ENCODE measurements at places on chromosomes 13 and 19.

DNA sequence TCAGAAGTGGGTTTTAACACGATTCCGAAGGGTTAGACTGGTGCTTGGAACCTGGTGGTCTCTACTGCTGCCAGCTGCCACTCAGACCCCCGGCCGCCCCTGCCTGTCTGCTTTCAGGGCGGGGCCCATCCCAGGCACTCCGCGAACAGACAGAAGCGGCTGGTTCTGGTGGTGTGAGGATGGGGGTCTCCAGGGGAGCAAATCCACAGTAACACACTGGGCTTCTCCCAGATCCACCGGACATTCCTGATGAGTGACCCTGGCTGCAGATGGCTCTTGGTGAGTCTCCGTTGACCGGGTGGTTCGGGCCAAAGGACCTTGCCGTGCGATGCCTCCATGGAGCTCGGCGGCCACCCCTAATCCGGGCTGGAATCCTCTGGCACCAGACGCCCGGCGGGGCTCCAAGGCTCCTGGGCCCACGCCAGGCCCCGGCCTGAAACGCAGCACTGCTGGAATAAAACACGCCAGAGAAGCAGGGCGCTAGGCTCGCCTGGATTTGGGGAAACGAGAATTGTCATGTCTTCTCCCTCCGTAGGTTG, 2.1 kb upstream of the PTBP1 start:
- H3K4me3 ChIP-seq = no peak overlapping the region
- peaks cover 17% of the 10 kb centered on the region for H3K36me3 ChIP-seq
- H3K27me3 ChIP-seq = no peaks in the 10 kb centered on the region

- H3K27me3 ChIP-seq = no peaks in the 10 kb centered on the region
- H3K4me1 ChIP-seq = no peaks in the 10 kb centered on the region
- no peak overlapping the region for H3K4me3 ChIP-seq
- peaks cover 43% of the 10 kb centered on the region for H3K36me3 ChIP-seq
- no peak for DNase-seq
- no peak overlapping the region for H3K27ac ChIP-seq
Measured at GRCh38 chr19:44878120-44878865, 12.8 kb upstream of the TOMM40 start.

DNA sequence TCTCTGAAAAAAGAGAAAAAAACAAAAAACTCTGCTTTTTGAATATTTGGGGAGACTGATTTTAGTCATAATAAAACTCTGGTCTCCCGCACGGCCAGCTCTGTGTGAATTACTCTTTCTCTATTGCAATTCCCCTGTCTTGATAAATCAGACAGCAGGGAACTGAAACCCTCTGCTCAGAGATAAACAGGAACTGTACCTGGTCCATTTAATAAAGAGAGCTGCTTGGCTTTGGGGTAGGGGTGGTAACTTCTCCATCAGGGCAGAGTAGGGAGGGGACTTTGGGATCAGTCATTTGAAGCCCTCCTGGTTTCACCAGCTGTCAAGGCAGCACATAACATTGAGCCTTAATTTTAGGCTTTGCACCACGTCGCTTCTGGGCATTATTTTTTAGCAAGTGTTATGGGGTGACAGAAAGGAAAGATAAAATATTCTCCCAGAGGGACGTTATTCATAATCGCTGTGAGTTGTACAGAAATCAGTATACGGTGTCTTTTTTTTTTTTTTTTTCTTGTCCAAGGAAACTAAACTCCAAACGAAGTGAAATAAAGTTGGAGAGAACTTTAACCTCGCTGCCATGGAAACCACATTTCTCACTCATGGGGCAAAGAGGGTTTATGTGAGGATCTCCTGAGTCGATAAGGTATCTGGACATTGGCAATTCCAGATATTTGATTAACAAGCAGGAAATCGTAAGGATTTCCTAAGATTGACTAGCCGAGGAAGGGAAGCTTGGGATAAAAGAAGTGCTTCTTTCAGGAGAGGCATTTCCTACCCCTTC, 99.0 kb upstream of the MRI1 start:
- DNase-seq = no peak
- no peaks in the 10 kb centered on the region for H3K36me3 ChIP-seq
- H3K27me3 ChIP-seq = no peaks in the 10 kb centered on the region
- H3K4me3 ChIP-seq = no peak overlapping the region
- H3K4me1 ChIP-seq = no peaks in the 10 kb centered on the region

DNA sequence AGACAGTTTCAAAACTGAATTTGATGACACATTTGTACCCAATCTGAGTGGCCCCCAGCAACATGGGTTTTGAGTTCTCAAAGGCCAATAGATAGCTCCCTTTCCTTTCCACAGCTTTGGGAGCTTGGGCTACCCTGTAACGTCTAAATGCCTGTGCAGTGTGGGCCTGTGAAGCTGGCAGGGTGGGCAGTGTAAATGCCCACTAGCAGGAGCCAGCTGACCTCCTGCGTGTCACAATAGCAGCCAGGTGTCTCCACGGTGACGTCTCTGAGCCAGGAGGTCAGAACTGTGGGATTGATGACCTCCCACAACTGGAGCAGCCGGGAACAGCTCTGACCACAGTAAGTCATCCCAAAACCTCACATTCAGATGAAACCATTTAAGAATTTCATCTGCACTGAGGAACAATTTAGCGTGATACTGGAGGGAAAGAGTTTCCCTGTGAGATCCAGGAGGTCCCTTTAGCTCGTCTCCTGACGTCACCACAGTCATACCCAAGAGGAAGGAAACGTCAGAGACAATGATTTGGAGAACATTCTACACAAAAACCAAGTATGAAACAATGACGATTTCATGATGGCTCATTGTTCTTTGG, at the start of gene IPO5:
IPO5 (plus strand) TSS at position 300 of the 595 bp plus-strand sequence. CDS start 23,022 bp downstream, outside the sequence.
- no peak within 1 kb of the TSS for H3K27ac ChIP-seq
- no peaks in the 10 kb centered on the region for H3K27me3 ChIP-seq
- H3K4me3 ChIP-seq = no peak within 1 kb of the TSS
- no peaks in the 10 kb centered on the region for H3K4me1 ChIP-seq

DNA sequence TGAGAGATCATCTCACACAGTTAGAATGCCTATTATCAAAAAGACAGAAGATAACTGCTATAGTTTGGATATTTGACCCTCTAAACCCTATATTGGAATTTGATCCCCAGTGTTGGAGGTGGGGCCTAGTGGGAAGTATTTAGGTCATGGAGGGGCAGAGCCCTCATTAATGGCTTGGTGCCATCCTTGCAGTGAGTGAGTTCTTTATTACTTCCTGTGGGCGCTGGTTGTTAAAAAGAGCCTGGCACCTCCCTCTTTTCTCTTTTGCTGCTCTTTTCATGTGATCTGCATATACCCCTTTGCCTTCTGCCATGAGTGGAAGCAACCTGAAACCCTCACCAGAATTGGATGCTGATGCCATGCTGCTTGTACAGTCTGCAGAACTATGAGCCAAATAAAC, 66.8 kb downstream of the TDRD3 start:
- H3K4me3 ChIP-seq = no peak overlapping the region
- H3K4me1 ChIP-seq = no peaks in the 10 kb centered on the region
- H3K36me3 ChIP-seq = no peaks in the 10 kb centered on the region
- DNase-seq = no peak
- no peaks in the 10 kb centered on the region for H3K27me3 ChIP-seq

DNA sequence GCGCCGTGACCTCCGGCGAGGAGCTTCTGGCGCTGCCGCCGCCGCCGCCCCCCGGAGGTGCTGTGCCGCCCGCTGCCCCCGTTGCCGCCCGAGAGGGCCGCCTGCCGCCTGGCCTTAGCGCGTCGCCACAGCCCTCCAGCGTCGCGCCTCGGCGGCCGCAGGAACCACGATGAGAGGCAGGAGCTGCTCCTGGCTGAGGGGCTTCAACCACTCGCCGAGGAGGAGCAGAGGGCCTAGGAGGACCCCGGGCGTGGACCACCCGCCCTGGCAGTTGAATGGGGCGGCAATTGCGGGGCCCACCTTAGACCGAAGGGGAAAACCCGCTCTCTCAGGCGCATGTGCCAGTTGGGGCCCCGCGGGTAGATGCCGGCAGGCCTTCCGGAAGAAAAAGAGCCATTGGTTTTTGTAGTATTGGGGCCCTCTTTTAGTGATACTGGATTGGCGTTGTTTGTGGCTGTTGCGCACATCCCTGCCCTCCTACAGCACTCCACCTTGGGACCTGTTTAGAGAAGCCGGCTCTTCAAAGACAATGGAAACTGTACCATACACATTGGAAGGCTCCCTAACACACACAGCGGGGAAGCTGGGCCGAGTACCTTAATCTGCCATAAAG, 4.8 kb downstream of the PDX1 start:
- H3K4me3 ChIP-seq = no peak overlapping the region
- H3K4me1 ChIP-seq = peaks cover 21% of the 10 kb centered on the region
- no peaks in the 10 kb centered on the region for H3K36me3 ChIP-seq
- no peak overlapping the region for H3K27ac ChIP-seq
- H3K27me3 ChIP-seq = peaks cover 81% of the 10 kb centered on the region

- peaks cover 19% of the 10 kb centered on the region for H3K4me1 ChIP-seq
- peaks cover 13% of the 10 kb centered on the region for H3K27me3 ChIP-seq
- no peaks in the 10 kb centered on the region for H3K36me3 ChIP-seq
- no peak overlapping the region for H3K4me3 ChIP-seq
Measured at GRCh38 chr13:28822151-28822550, 2.0 kb downstream of the MTUS2 start.

GRCh38 chr13:106756446-106756845, 188.5 kb upstream of the ARGLU1 start:
- H3K4me1 ChIP-seq = no peaks in the 10 kb centered on the region
- no peak overlapping the region for H3K4me3 ChIP-seq
- H3K27me3 ChIP-seq = no peaks in the 10 kb centered on the region
- no peak for DNase-seq
- no peaks in the 10 kb centered on the region for H3K36me3 ChIP-seq

DNA sequence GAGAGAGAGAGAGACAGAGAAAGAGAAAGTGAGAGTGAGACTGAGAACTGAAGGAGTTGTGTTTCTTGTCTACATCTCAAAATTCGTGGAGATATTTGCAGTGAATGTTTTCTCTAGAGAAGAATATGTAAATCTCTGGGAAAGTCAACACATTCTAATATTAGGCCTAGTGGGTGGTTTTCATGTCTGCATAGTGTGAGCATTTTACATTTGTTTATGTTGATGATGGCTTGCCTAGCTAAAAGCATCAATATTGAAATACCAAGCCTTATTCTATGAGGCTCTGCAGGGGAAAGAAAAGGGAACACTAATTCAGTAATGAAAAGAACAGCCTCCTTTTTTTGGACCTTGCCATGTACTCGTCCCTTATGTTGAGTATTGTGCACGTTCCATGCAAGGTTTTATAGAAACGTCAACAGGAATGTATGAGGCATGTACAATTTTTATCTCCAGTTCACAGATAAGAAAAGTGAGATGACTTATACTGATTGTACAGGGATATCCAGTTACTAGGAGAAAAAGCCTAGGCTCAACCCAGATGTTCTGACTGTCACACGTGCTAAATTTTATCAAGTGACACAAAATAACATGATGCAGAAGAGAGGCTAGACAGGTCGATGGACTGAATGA, 1288.9 kb upstream of the SLC10A2 start:
- DNase-seq = no peak
- H3K27me3 ChIP-seq = no peaks in the 10 kb centered on the region
- H3K4me1 ChIP-seq = no peaks in the 10 kb centered on the region
- no peak overlapping the region for H3K27ac ChIP-seq
- no peaks in the 10 kb centered on the region for H3K36me3 ChIP-seq

- no peaks in the 10 kb centered on the region for H3K4me1 ChIP-seq
- no peaks in the 10 kb centered on the region for H3K36me3 ChIP-seq
- H3K4me3 ChIP-seq = no peak overlapping the region
- H3K27me3 ChIP-seq = no peaks in the 10 kb centered on the region
Measured at GRCh38 chr19:15864824-15865223, 33.0 kb downstream of the CYP4F2 start.

GRCh38 chr19:56508290-56508778, 679 bp downstream of the ZNF471 start:
- no peaks in the 10 kb centered on the region for H3K27me3 ChIP-seq
- peak overlapping the region; percentile 64 for H3K4me3 ChIP-seq
- H3K36me3 ChIP-seq = no peaks in the 10 kb centered on the region
- peaks cover 5% of the 10 kb centered on the region for H3K4me1 ChIP-seq
- peak overlapping the region; percentile 99 for H3K27ac ChIP-seq

- no peak overlapping the region for H3K4me3 ChIP-seq
- H3K27ac ChIP-seq = no peak overlapping the region
- no peaks in the 10 kb centered on the region for H3K27me3 ChIP-seq
- H3K4me1 ChIP-seq = no peaks in the 10 kb centered on the region
- DNase-seq = peak; percentile 59
Measured at GRCh38 chr13:51125495-51126226, 14.6 kb upstream of the C13orf42 start.

DNA sequence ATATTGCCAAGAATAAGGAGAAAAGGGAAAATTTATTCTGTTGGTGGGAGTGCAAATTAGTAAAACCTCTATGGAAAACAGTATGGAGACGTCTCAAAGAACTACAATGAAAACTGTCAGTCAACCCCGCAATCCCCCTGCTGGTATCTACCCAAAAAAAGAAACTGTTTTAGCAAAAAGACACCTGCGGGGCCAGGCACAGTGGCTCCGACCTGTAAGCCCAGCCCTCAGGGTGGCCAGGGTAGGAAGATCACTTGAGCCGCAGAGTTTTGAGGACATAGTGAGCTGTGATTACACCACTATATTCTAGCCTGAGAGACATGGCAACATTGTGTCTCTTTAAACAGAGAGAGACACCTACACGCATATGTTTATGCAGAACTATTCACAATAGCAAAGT, 37.5 kb upstream of the SLITRK1 start:
- no peaks in the 10 kb centered on the region for H3K36me3 ChIP-seq
- no peaks in the 10 kb centered on the region for H3K27me3 ChIP-seq
- no peak overlapping the region for H3K27ac ChIP-seq
- no peak for DNase-seq
- no peak overlapping the region for H3K4me3 ChIP-seq
- no peaks in the 10 kb centered on the region for H3K4me1 ChIP-seq

GRCh38 chr13:114200399-114200911, 21.4 kb downstream of the CFAP97D2 start:
- no peaks in the 10 kb centered on the region for H3K27me3 ChIP-seq
- H3K27ac ChIP-seq = no peak overlapping the region
- no peaks in the 10 kb centered on the region for H3K36me3 ChIP-seq
- no peak for DNase-seq
- H3K4me1 ChIP-seq = no peaks in the 10 kb centered on the region
- H3K4me3 ChIP-seq = no peak overlapping the region

DNA sequence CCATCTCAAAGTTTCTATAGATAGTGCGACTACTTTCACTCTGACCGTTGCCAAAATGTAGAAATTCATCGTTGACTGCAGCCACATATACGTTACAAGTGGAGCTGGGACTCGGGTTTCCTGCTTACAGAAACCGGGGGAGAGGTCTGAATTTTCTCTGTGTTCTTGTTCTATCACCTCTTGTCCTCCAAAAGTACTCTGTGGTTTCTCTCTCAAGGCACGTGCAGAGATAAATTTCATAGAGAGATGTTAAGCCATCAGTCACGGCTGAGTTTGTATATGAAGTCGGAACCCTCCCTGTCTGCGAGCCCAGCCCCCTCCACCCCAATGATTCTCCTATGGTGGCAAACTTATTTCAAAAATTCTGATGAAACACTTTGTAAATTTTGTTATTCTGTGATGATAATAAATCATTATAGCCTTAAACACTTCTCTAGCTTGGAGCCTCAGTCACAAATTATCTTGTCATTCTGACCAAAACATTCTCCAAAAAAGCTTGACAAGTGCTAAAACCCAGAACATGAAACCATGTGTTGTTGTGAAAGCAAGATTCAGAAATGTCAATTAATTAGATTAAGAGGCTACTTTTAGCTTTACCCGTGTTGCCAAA, 87.5 kb downstream of the TSHZ3 start:
- H3K4me1 ChIP-seq = peaks cover 9% of the 10 kb centered on the region
- no peak overlapping the region for H3K27ac ChIP-seq
- no peak overlapping the region for H3K4me3 ChIP-seq

GRCh38 chr19:7267792-7268704, 26.2 kb downstream of the INSR start:
- H3K27me3 ChIP-seq = no peaks in the 10 kb centered on the region
- H3K36me3 ChIP-seq = peaks cover 9% of the 10 kb centered on the region
- no peak overlapping the region for H3K4me3 ChIP-seq
- H3K4me1 ChIP-seq = peaks cover 24% of the 10 kb centered on the region

All from upper lobe of left lung (tissue), 6 donors.